Upper lobe of left lung (tissue), 6 donors: ENCODE measurements at places on chromosomes 11 and 22. TPM values are rescaled to one million over a fixed set of nuclear protein-coding genes. Genes with fewer than 3 reads are reported as not detected.

The CEND1 gene
- total RNA-seq = not detected

The MS4A14 gene
- 5.8 TPM for total RNA-seq

The RIBC2 gene
- 2.1 TPM for total RNA-seq

The MUC5AC gene
- under 0.01 TPM for total RNA-seq

The CHRDL2 gene
- 1.3 TPM for total RNA-seq

The MISFA gene
- total RNA-seq = not detected

The GVQW3 gene
- total RNA-seq = 1.4 TPM

DNA sequence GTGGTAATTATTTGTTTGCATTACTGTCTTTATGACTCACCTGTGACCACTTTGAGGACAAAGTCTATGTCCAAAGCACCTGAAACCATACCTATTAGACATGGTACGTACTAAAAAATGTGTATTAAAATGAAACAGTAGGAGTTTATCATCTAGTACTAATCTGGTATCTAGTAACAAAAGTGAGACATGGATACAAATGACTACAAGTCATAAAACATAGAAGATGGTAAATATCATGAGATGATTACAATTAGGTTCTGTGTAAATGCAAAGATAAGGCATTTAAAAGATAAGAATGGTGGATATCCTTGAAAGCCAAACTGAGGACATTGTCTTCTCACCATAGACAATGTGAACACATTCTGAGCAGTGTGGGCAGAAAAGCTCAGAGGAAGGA lies 113.5 kb upstream of the GUCY1A2 start:
- DNase-seq = no peak

GRCh38 chr11:96607864-96608558 lies 218.2 kb downstream of the JRKL start:
- no peak for DNase-seq

GRCh38 chr11:18145025-18145424 lies 12.7 kb downstream of the MRGPRX3 start:
- DNase-seq = no peak

DNA sequence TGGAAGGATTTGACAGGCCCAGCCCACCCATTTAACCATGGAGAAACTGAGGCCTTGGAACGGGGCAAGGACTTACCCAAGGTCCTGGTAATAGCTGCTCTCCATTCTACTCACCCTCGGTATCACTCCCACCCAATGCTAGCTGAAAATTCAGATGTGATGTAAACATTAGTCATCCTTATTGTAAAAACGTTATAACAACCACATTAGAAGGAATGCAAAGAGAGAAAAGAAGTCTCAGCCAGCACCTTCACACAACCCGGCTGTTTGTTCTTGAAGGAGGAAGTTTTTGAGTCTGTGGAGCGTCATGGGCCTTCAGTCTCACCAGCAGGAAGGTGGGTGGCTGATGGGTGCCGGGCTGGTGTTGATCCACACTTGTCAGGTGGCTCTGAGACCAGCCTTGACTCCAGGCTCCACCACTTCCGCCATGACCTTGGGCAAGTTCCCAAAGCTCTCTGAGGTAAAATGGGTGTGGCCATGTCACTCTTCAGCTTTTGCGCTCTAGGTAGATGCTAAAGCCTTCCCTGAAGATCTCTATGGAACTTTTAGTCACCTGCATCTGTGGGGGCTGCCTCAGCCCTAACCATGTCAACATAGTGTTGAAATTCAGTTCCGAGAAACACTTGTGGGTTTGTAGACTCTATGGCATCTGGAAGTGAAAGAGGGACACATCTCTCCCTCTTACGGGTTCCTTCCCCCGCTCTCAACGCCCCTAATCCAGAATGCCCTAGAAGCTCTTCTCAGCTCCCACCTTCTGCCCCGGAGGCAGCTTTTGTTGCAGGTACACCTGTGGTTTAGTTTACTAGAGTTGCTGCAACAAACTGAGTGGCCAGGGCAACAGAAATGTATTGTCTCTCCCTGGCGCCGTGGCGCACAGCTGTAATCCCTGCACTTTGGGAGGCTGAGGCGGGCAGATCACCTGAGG lies 14.8 kb downstream of the CD6 start:
- DNase-seq = peak; percentile 62

DNA sequence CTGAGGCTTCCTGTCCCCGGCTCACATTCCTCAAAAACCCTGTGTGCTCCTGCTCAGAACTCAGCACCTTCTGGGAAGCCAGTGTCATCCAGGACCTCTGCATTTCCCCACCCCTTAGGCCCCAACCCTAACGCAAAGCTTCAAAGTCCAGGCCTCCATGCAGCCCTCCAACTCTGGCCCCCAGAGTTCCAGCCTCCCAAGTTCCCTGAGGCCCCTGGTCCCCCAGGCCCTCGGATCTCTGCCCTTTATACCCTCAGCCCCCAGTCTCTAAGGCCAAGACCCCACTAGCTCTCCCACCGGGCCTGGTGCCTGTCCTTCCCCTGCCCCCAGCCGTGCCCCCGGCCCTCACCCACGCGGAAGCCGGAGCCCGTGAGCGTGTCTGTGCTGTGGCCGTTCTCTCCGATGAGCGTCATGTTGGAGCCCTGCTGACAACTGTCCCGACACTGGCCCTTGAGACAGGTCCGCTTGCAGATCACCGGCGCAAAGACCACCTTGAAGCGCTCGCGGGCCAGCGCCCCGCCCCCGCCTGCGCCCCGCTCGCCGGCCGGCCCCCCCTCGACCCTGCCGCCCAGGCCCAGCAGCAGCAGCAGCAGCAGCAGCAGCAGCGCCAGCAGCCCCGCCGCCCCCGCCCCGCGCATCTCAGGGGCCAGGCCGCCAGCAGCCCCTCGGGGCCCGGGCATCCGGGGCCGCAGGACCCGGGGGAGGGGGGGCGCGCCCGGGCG lies 718 bp downstream of the LTBP3 start:
- DNase-seq = peak; percentile 90

DNA sequence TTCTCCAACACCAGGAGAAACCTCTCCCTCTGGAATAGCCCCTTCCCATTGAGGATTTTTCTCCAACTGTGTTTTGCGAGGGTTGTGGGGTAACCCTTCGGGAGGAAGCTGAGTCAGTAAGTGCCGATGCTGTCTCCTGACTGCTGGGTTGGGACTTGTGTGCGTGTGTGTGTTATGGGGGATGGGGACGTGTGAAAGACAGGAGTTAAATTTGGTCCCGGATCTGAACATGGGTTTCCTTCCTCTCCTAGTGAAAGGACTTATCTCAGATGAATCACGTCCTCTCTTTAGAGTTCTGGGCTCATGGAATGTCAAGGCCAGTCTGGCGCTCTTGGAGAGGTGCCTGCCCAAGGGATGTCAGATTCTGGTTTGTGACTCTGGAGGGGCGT lies 33.3 kb downstream of the KIAA1671 start:
- no peak for DNase-seq

GRCh38 chr22:31497148-31497938 lies 1.0 kb downstream of the SFI1 start:
- DNase-seq = no peak

DNA sequence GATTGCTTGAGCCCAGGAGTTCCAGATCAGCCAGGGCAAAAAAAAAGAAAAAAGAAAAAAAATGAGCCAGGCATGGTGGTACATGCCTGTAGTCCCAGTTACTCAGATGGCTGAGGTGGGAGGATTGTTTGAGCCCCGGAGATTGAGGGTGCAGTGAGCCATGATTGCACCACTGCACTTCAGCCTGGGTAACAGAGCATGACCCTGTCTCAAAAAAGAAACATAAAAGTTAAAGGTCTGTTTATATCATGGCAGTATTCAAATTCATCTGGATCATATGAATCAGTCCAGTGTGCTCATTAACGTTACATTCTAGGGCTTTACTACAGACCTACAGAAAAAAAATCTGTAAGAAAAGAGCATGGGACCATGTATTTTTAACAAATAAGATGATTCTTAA lies 13.9 kb downstream of the HSD17B12 start:
- no peak for DNase-seq

DNA sequence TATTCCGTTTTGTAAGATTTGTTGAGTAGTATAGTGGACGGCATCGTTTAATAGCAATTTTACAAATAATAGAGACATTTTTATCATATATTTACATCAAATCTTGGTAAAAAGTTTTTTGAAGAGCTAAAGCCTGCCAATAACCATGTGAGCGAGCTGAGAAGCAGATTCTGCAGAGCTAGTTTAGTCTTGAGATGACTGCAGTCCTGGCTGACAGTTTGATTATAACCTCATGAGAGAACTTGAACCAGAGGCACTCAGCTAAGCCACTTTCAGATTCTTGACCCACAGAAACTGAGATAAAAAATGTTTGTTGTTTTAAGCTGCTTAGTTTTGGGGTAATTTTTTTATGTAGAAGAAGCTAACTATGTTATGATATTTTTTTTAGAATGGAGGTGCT lies 78.9 kb downstream of the PDE3B start:
- DNase-seq = no peak

DNA sequence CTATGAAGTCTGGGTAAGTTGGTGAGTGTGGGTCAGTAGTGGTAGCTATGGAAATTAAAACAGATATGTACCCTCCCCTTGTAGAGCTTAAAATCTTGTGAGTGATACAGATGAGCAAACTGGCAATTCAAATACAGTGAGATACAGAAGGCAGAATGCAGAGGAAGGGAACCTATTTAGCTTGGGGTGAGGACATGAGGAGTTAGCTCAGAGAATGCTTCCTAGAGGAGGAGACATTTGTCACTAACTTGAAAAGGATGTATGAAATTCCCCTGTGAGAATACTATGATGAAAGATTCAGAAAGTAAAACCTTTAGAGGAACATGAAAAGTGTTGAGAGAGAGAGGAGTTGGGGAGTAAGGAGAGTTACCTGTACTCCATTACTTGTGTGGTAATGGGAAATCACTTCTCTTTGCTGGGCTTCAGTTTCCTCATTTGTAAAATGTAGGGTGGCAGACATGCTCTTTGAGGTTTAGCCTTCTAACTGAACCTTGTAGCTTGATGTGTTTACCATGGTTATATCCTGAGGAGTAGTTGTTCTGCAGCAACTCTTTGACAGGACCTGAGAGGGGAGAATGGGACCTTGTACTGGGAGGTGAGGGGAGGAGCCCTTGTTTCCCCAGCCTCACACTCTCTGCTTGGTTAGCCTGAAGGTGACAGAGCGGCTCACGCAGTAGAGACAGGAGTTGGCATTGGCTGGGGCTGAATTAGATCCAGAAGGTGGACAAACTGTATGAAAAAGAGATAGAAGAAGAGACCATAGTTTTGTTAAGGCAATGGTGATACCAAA lies 17.9 kb downstream of the SWAP70 start:
- no peak for DNase-seq

DNA sequence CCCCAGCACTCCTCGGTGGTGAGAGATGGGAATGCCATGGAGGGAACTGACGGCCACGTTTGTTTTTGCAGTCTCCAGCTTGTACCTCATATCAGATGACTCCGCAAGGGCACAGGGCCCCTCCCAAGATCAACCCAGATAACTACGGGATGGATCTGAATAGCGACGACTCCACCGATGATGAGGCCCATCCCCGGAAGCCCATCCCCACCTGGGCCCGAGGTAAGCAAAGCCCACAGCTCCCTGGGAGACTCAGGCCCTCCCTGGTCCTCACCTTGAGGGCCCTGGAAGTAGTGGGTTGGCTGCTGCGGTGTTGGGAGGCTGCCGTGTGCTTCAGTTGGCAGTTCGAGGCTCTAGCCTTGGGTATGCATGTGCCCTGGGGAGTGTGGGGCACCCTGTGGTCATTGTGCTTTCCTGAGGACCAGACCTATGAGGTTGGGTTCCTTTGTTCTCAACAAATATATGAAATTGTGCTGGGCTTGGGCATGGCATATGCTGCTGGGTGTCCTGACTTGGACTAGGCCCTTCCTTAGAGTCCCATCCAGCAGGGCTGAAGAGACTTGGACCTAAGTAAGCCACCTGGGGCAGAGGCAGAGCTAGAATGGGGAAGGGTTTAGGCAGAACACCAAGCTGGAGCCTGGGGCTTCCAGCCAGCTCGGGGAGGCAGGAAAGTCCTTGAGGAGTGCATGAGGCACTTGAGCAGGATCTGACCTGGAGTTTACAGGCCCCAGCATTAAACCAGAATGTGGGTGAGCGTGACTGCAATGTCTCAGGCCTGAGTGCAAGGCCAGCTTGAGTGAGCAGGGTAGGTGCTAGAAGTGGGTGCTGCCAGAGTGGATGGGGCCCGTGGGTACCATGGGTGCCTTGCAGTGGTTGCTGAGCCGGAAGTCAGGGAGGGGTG lies 26.4 kb downstream of the INCENP start:
- DNase-seq = no peak
